ENCODE measurements at places on chromosomes 7 and 10. TPM values are rescaled to one million over a fixed set of nuclear protein-coding genes. Genes with fewer than 3 reads are reported as not detected.

- no peak for DNase-seq
Measured at GRCh38 chr10:14378387-14378960, 47.8 kb upstream of the FRMD4A start.

DNA sequence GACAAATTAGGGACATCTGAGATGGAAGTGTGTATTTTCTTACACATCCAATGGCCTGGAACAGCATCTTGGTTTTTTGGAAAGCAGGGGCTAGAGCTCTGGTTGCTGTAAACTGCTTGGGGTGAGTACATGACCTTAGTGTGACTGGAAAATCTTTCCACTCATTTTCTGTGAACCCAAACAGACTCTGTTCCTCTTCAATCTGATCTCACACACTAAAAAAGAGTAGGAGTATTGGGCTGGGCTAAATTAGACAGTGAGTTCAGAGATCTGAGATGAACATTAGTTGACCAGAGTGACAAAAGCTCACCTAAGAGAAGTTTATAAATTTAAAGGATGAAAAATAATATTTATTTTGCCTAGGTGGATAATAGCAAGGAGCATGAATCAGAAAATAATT, 59.2 kb downstream of the OR13A1 start:
- DNase-seq, result no peak

GRCh38 chr7:112296432-112296831, 89.9 kb downstream of the ZNF277 start:
- no peak for DNase-seq

DNA sequence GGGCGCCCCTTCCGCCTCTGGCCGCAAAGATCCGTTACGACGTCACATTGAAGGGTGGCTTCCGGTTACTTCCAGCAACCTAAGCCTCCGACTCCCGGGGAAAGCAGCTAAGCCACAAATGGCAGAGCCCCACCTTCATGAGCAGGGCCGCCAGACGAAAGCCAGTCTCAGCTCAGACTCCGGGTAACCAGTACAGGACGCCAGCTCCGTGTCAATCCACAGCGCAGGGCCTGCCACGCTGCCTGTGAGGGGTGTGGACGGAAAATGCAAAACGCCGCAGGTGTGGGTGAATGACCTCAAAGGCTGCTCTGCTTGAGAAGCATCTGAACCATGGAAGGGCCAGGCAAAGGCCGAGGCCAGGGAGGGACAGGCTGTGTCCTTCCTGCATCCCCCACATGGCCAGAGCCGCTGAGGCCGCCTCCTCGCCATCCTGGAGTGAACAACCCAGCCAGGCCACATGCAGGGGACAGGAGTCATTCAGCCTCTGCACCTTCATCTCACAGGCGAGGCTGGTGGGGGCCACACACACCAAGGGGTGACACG, 53.5 kb upstream of the PPP2R2D start:
- no peak for DNase-seq

GRCh38 chr7:159112136-159113011, 32.3 kb downstream of the VIPR2 start:
- DNase-seq, result no peak

DNA sequence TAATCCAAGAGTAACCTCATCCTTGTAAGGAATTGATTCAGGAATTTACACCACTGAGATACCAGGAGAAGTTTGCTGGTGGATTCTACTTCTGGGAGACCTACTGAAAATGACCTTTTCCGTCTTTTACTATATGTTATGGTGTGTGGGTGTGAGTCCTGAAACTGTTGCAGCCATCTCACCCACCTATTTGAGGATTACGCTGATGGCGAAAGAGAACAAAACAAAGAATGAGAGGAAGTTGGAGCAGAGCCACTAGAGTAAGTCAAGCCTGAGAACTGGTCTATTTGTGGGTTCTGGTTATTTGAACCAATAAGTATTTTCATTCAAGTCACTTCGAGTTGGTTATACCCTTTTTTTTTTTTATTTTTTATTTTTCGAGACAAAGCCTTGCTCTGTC, 12.7 kb upstream of the ABCC2 start:
- DNase-seq, result no peak

Gene ACTA2
- total RNA-seq, result 19.4 TPM

Gene NODAL
- not detected for total RNA-seq
